ENCODE measurements at places on chromosomes 4 and X.

DNA sequence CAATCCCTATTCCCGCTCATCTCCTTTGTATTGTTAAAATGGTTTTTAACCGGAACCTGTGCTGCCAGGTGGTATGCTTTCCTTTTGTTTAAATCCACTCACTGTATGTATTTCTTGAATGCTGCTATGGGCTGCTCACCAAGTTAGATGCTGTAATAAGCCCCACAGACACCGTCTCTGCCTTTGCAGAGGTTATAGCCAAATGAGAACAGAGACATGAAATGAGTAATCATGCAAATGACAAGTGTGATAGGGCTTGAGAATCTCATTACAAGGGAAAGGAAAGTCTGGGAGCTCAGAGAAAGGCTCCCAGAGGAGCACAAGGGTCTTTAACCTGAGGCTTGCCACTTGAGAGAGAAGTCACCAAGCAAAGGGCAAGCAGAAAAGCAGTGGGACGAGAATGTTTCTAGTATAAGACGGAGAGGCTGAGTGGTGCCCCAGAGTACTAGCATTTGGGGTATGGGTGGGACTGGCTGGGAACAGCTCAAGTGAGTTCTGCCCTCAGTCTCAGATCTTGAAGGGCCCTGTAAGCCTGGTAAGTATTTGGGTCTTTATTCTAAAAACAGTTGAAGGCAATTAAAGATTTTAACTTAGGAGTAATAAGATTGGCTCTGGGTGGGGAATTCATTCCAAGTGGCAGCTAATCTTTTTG lies 110.8 kb upstream of the H2AZ1 start:
- no peak for DNase-seq

DNA sequence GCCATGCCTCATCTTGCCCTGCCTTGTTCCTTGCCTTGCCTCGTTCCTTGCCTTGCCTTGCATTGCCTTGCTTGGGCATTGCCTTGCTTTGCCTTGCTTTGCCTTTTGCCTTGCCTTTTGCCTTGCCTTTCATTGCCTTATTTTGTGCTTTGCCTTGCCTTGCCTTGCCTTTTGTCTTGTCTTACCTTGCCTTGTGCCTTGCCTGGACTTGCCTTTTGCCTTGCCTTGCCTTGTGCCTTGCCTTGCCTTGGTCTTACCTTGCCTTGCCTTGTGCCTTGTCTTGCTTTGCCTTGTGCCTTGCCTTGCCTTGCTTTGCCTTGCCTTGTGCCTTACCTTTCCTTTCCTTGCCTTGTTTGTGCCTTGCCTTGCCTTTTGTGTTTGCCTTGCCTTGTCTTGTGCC lies 88.2 kb downstream of the TAB3 start:
- DNase-seq: no peak

GRCh38 chr4:87255755-87256154 lies 35.3 kb upstream of the KLHL8 start:
- DNase-seq: no peak

DNA sequence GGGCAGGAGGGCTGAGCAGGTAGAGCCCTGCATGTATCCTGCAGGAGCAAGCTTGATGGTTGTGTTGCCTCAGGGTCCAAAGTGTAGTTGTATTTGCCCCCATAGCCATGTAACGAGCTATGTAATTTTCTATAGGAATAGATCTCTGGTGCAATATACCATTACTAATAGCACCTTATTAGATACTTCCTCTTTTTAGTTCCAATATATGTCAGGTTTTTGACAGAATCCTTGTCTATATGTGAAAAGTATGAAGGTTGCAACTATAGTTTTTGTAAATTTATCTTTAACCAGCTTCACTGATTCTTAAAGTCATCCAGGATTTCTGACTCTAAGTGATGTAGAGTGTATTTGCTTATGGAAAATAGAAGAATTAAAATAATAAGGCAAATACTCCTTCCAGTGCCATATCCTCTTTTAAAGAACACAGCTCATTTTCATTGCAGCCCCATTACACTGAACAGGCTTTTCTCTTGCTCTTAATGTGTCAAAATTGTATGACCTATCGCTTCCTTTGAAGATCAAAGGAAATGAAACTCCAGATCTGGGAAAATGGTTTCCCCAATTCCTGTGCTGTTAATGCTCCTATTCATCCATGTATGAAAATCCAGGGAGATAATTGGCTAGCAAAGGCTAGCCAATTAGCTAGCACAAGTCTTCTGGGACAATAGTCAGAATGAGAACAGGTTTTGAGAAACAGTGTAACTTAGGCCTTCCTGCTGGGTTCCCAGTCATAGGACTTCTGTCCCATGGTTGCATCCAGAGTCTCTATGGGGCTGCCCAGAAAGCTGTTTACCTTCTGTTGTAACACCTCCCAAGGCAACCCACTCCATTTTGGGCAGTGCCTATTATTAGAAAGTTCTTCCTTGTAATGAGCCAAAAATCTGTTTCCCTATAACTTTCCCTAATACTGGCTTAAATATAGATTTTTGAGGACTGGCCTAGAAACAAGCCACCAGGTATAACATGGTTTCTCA lies 90.6 kb downstream of the TSPAN7 start:
- no peak for DNase-seq

- no peak for DNase-seq
These were observed 78.9 kb upstream of the PSAPL1 start for GRCh38 chr4:7513671-7514070.

- no peak for DNase-seq
These were observed 1523.7 kb downstream of the ARAP2 start for GRCh38 chr4:34720571-34720970.

DNA sequence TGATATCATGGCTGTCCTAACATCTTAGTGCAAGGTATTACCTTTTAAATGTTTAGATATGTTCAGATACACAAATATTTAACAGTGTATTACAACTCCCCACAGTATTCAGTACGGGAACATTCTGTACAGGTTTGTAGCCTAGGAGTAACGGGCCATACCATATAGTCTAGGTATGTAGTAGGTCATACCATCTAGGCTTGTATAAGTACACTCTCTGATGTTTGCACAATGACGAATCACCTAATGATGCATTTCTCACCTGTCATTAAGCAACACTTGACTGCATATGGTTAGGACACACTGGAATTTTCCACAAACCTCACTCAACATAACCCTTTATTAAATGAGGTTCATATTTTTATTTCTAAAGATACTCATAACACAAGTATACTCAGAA lies 67.7 kb downstream of the THOC2 start:
- DNase-seq: no peak

GRCh38 chr4:56130606-56131155 lies 181.9 kb downstream of the CEP135 start:
- no peak for DNase-seq

DNA sequence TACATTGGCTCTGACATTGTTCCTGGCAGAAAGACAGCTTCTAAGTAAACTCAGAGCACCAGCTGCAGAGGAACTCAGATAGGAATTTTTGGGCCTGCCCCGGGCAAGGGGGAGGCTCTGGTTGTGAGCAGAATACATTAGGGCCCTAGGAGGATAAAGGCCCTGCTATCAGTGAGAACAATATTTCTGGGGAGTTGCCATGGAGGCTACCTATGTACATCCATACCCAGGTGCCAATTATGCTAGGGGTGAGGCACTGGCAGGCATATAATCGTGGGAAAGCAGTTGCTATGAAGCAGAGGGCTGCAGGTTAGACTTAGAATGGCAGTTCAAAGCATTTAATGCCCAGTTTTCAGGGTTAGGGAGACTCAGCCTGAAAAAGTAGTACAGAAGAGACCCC lies 273.5 kb upstream of the EDA2R start:
- DNase-seq: no peak

DNA sequence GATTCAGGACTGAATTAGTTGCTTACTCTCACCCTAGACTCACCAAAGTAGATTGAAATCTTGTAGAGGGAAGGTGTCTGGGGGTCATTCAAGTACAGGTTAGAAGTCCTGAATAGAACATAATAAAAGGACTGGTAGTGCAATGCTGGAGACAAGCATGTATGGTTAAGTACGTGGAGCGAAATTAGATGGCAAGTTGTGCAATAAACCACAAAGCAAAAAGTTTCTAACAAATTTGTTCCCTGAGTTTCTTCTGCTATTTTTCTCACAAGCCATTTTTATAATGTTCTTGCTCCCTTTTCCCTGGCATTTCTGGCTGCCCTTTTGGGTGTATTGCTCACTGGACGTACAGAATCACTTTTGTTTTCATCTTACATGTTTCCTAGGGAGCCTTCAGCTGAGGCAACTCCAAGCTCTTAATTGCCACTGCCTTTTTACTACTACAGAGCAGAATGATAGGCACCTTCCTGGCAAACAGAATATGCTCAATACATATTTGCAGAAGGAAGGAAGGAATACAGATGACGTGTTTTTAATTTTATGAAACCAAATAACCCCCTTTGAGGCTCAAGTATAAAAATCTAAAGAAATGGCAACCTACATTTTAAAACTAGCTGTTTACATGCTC lies 23.4 kb downstream of the LANCL3 start:
- DNase-seq: no peak

DNA sequence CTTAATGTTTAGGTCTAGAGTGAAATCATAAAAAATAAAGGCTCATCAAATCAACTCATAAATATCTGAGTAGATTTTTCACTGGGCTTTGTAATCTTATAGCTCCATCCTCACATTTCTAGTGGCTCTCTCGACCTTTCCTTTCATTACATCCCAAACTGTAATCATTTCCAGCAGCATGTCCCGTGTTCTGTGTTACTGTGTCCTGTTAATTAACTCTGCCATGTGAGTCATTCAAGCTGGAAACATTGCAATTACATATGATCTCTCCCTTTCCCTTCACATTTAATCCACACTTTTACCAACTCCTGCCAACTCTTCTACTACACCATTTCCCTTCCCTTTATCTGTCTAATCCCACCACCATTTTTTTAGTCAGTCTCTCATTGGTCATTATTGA lies 75.5 kb downstream of the UGT8 start:
- DNase-seq: no peak

GRCh38 chr4:84583876-84584380 lies 1.0 kb downstream of the CDS1 start:
- DNase-seq: no peak

DNA sequence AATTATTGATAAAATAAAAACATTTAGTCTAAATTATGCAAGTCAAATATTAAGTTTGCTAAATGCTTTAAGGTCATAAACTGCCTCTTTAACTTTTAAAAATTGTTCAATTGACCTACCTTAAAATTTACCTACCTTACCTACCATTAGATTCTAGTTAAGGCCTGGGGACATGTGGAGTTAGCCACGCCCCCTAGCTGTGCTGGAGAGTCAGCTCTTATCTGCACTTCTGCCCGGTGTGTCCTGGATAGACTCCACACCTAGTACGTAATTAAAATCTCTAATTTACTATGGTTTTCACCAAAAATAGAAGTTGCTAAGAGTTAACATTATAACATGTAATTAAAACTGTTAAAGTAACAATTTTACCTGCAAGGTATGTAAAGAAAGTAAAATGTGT lies 22.7 kb downstream of the TENM3 start:
- DNase-seq: no peak

GRCh38 chrX:119638725-119639471 lies 32.7 kb upstream of the NKRF start:
- DNase-seq: no peak

DNA sequence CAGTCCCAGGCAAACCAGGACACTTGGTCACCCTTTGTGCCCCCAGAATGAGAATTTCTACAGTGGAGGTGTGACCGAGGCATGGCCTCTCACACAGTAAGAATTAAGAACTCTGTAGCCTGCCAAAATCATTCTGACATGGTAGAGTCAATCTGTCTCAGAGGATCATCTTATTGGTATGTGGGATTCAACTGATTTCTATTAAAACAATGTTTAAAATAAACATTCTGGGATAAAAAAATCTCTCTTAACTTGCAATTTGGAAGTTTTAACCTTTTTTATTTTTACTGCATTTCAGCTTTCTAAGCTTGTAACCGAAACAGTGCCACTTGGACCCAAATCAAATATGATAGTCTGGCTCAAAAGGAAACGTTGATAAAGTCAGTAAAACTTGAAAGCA lies 165.4 kb upstream of the LDB2 start:
- no peak for DNase-seq

DNA sequence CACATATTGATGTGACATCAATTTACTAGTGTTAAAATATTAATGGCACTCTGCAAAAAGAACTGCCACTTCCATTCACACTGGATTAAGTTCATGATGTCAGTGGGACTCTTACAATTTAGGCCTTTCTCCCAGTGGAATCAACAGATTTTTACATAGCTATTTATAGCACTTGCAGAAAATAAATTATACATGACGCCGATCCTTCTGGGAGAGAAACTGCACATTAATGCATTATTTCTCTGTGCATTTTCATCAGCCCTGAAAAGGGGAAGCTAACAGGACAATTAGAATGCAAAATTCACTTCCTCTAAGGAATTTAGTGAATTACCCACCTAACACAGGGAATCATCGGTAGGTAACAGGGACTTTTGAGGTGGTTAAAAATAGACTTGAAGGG lies 15.7 kb downstream of the LGI2 start:
- DNase-seq: no peak

All from activated T-helper 1 cell treated with Interleukin-2 at 50 U/mL for 16 hours (primary cell).